ENCODE measurements at places on chromosomes 3 and 15.

GRCh38 chr3:134594331-134594741 is 56.5 kb downstream of the KY start:
- no peak for DNase-seq

- no peak for DNase-seq
Observed at GRCh38 chr3:3705090-3705775, 94.0 kb upstream of the LRRN1 start.

DNA sequence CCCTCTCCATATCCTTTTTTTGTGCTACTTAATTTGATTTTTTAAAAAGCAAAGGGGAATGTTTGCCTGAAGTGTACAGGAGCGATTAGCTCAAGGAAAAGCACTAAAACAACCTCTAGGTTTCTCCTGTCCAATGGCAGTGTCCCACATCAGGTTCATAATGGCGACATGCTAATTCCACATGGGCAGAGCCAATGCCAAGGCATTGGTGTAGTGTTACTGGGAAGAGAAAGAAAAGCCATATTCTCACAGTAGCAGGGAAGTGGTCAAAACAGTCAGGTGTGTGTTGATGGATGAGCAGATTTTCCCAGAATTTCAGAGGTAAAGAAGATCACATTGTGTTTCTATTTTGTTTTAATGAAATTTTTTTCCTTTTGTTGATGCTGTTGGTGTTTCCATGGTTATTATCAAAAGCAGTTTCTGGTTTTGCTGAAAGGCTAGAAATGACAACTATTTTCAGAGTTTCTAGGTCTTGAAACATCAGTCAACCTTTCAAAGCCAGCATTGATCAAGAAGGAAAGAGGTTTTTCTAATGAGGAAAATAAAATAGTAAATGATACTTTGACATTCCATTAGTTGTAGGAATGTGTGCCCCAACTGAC is 65.2 kb downstream of the FNDC3B start:
- no peak for DNase-seq

DNA sequence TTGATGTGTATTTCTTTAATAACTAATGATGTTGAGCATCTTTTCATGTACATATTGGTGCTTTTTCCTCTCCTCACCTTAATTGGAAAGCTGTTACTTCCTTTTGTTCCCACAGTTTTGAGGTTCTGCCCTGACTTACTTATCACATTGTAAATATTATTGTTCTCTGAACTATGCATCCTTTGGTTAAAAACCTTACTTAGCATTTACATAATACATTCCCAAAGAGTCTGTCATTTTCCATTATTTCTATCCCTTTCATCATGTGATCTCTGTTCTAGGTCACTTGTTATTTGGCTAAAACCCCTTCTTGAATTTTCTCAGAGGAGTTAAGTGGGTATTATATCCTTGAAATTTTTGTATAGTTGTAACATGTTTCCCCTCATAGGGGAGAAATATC is 33.0 kb downstream of the SLC12A6 start:
- DNase-seq, result no peak

DNA sequence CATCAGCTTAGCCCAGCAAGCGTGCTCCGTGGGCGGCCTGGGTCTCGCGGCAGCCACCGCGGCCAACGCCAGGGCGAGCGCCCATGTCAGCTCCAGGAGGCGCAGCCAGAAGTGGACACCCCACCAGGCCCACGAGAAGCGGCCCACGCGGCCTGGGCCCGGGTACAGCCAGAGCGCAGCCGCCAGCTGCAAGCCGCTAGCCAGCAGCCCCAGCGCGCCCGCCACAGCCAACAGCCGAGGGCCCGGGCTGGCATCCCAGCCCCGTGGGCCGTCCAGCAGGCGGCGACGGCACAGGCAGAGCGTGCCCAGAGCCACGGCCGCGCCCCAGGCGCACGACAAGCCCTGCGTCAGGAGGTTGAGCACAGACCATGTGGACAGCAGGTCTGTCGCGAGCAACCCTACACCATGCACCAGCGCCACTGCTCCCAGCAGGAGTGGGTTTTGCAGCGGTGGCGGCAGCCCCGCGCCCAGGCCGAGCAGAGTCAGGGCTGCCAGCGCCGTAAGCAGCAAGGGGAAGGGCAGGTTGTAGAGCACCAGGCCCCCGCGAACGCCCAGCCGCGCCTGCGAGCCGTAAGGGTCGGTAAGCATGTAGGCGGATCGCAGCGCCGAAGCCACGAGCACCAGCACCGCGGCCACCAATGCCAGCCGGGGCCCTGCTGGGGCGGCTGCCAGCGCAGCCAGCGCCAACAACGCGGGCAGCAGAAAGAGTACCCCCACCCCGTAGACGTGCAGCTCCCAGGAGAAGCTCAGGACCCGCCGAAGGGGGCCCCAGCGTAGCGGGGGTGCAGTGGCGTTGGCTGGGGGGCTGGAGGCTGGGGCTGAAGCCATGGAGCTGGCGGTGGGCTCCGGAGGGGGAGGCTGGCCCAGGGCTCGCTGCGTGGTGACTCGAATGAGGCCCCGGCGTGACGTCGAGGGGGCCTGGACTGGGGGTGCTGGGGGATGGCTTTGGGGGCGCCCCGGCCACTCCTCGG is 4.9 kb downstream of the PRRT3 start:
- DNase-seq, result no peak

DNA sequence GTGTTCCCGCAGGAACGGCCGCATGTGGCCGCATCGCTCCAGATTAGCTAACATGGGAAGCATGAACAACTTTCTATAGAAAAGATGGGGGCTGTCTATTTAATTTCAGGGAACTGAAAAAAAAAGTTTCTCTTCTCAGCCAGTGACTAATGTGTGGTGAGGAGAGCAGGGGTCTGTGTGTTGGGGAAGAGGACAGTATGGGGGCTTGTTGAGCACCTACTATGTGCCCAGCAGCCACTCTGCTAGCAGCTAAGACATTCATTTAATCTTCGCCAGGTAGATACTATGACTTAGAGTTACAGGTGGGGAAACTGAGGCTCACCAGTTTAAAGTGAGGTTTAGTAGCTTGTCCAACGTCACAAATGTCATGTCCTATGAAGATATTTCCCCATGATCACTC is 56.6 kb downstream of the MGLL start:
- DNase-seq, result no peak

- DNase-seq, result no peak
Observed at GRCh38 chr3:184630861-184631471, 69.4 kb downstream of the EPHB3 start.

DNA sequence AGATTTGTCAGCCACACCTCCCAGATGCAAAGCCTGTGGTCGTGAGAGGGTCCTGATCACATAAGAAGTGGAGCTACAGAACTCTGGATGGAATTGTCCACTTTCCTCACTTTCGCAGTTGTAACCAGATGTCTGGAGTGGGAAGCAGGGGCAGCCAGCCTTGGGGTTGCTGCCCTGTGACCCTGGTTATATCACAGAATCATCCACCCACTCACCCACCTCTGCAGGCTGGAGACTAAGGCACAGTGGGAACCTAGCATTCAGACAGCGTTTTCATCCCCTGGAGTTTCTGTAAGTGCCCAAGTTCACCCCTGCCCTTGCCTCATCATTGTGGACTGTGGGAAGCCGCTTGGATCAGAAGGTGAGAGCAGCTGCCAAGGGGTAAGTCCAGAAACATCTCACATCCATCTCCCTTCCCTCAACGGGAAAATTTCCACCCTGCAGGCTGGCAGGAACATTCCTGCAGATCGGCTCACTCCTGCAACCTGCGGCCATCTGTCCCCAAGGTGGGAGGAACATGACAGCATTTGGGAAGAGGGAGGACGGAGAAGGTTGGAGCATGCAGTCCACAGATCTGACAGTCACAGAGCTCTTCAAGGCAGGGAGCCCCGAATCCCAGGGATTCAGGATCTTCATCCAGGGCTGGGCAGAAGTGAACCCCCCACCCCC is 2.9 kb upstream of the IQSEC1 start:
- no peak for DNase-seq

DNA sequence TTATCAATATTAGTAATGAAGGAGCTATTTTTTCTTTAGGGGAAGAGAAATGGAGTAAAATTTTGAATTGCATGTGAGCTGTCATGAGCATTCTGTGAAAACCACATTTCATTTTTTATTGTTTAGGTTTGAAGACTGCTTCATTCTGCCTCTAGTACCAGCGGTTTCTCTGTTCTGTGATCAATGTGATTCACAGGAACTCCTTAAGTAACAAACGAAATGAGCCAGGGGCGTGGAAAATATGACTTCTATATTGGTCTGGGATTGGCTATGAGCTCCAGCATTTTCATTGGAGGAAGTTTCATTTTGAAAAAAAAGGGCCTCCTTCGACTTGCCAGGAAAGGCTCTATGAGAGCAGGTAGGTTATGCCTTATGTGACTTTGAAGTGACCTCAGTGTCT is 13.0 kb downstream of the NIPA2 start:
- no peak for DNase-seq

DNA sequence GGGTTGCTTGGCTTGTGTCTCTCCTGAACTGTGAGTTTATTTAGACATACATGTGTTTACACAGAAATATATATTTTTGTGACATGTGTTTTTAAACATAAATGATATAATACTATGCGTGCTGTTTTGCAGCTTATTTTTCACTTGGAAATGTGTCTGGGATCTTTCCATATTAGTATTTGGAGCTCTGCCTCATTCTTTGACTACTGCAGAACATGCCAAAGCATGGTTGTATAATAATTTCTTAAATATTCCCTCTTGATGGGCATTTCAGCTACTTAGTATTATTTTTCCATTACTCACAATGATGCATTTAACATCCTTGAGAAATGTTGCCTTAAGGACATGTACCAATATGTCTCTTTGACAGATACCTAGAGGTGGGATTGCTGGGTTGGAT is 19.5 kb downstream of the ANAPC13 start:
- no peak for DNase-seq

GRCh38 chr3:83953417-83954089 is 1005.2 kb upstream of the CADM2 start:
- DNase-seq, result no peak

- no peak for DNase-seq
Observed at GRCh38 chr15:50183112-50183794, 1.3 kb downstream of the SLC27A2 start.

GRCh38 chr3:196969134-196969659 is 564 bp upstream of the PIGZ start:
- no peak for DNase-seq

GRCh38 chr3:128252083-128252482 is 98.8 kb downstream of the EEFSEC start:
- no peak for DNase-seq

Data from NT2/D1 (cell line).